ENCODE measurements at places on chromosomes 3 and 15.
A peak's percentile ranks its signal among the peaks of the same experiment; 100 is the strongest.

DNA sequence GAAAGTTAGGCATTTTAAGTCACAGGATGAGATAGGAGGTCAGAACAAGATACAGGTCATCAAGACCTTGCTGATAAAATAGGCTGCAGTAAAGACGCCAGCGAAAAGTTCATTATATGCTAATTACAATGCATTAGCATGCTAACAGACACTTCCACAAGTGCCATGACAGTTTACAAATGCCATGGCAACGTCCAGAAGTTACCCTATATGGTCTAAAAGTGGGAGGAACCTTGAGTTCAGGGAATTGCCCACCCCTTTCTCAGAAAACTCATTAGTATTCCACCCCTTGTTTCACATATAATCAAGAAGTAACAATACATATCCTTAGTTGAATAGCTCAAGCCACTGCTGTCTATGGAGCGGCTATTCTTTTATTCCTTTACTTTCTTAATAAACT lies 92.7 kb upstream of the PLXND1 start:
- DNase-seq: no peak

- no peak for DNase-seq
Observed at GRCh38 chr15:74869372-74869725, 3.8 kb downstream of the SCAMP2 start.

DNA sequence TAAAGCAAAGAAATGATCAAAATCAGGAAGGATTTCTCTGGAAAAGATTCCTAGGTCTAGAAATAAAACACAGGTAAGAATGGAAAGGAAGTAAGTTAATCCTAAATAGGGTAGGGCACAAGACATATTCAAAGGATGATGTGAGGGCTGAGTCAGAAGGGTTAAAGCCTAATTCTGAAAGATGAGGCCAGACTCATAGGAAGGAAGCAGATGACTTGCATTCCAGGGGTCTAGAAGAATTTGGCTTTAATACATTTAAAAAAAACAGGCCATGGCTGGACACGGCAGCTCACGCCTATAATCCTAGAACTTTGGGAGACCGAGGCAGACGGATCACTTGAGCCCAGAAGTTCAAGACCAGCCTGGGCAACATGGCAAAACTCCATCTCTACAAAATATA lies 3.2 kb downstream of the SSR3 start:
- no peak for DNase-seq

DNA sequence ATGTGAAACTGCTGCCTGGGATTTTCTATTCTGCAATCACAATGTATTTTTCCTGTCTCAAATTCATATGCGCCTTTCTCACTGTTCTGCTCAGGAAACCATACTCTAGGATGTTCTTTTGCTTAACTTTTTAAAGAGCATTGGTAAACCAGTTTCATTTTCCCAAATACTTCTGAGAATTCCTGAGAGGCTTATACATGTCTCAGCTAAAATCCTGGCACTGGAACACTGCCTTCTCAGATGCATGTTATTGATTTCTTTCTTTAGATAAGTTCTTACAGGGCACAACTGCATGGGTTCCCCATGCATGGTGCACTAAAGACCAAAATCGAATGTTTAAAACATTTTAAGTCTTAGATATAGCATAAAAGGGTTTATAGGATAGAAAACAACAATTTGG lies 178.3 kb upstream of the PLSCR5 start:
- no peak for DNase-seq

DNA sequence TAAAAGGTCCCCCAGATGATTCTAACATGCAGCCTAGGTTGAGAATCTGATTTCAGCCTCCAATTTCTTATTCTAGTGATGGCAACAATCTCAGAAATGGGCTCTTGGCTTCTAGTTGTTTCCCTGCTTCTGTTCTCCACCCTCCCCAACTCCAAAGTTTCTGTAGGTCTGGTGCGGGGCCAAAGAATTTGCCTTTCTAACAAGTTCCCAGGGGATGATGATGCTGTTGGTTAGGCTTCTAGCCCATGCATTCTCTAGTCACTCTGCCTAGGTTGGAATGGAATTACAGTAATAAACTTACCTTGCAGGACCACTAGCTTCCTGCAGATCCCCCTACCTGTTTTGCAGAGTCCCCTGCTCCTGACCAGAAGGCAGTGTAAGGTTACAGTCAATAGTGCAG lies 103.2 kb upstream of the PPP2R3A start:
- no peak for DNase-seq

DNA sequence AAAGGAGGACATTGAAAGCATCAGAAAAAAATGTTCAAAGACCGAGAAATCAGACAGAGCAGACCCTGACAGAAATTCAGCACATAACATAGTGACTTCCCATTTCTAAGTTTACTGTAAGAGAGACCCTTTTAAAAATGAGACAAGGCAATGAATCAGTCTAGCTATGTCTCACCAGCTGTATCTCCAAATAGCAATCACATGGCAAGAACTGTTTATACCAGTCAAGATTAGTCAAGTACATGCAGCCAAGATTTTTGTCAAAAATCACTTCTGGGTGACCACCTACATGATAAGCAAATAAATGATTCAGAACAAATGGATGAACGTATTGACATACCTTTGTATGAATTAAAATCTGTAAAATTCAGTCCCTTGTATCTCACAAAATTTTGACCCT lies 138.0 kb downstream of the DTWD1 start:
- DNase-seq: no peak

GRCh38 chr3:105722943-105723556 lies 145.8 kb downstream of the CBLB start:
- no peak for DNase-seq

DNA sequence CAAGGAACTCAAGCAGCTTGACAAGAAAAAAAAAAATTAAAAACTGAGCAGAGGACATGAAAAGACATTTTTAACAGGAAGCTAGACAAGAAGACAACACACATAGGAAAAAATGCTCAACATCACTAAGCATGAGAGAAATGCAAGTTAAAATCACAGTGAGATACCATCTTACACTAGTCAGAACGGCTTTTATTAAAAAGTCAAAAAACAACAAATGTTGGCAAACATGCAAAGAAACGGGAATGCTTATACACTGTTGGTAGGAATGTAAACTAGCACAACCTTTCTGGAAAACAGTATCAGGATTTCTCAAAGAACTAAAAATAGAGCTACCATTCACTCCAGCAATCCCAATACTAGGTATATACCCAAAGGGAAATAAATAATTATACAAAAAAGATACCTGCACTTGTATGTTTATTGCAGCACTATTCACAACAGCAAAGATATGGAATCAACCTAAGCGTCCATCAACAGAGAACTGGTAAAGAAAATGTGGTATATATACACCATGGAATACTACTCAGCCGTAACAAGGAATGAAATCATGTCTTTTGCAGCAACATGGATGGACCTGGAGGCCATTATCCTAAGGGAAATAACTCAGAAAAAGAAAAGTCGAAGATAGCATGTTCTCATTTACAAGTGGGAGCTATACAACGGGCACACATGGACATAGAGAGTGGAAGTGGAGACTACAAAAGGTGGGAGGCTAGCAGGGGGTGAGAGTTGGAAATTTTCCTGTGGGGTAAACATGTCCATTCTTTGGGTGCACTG lies 5.2 kb downstream of the GOLIM4 start:
- DNase-seq: no peak

DNA sequence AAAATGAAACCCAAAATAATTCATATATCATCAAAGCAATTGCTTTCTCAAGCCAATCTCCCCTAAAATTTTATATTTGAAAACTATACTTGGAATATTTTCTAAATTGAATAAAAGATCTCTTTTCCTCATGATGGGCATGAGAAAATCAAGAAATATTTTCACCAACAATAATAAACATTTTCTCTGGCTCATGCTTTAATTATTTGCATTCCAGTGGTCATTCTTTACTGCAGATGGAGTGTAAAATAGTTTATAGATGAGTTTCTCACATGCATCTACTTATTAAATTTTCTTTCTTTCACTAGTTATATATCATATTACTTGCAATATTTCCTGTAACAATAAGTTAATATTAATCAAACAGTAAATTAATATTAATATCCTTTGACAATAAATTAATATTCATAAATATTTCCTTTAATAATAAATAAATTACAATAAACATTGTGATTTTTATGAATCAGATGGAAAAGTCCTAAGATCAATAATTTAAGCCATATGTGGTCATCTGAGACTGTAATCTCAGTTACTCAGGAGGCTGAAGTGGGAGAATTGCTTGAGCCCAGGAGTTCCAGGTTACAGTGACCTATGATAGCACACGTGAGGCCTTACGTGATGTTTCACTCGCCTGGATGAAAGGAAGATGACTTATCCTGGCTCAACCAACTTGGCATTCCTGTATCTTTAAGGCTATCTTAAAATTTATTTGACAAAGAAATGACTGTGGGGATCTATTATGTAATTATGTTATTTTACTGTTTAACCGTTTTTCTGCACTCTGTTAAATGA lies 958.8 kb downstream of the ZPLD1 start:
- no peak for DNase-seq

- no peak for DNase-seq
Observed at GRCh38 chr3:70849911-70850699, 537.7 kb upstream of the MDFIC2 start.

DNA sequence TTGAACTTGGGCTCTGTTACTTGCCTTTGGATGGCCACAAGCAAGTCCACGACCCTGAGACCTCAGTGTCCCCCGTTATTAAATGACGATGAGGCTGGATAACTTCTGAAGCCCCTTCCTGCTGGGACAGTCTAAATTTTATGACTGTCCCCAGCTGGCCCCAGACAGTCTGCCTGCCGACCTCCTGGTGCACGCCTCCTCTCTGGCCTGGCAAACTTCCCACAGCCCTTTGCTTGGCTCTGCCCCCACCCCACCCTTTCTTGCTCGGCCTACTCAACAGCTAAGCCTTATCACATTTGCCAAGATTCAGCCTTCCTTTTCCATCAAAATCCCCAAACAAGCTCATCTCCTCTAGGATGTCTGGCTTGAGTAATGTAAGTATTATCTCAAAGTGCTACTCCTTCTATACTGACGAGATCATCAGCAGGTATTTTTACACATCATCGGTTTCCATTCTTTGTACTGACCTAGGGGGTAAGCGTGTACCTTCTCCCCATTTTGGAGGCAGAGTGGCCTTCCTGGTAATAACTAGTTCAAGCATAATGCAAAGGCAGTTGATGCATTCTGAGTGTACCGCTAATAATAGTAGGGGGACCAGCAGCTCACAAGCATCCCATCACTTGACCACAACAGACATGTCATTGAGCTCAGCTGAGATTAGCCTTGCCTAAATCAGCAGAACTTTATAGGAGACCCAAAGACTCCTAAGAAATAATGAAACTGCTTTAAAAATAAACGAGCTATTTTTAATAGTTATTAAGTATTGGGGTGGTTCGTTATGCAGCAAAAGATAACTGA lies 120.8 kb upstream of the HACD2 start:
- DNase-seq: no peak

DNA sequence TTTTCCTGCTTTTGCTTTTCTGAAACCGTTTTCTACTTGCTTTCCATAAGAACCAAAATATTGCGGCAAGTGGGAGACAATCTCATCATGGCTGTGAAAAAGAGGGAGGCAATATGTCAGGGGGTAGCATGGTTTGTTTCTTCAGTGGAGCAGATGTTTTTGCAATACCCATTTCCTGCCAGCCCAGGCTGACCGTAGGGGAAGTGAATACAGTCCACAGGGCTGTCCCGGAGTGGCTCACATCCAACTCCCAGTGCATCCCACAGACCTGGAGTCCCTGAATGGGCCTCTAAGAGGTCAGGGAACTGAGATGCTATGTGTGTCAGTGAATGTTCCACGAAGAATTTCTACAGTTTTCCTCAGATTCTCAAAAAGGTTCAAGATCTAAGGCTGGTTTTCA lies 69.6 kb downstream of the EPHB1 start:
- no peak for DNase-seq

DNA sequence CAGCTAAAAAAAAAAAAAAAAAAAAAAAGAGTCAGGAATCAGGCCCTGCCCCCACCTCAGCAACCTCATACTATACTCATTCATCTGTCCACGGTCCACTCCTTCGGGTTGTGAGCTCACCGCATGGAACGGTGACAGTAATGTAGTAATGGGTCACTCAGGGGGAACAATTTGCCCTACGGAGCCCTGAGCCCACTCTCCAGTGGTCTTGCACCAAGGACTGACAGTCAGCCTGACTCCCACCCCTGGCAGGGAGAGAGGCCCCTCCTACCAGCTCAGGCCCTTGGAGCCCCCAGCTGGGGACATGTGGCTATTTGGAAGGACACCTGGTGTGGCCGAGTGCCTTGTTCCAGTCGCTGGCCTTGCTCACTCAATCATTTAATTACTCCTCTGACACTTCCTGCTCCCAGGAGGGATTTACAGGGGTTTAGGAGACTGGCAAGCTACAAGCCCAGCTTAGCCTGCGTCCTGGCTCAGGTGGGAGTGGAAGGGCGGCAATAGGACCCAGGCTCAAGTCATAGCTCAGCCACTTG lies 19.9 kb upstream of the CACNA2D2 start:
- DNase-seq: peak; percentile 45

- no peak for DNase-seq
Observed at GRCh38 chr15:80614711-80615360, 80.3 kb upstream of the ABHD17C start.

DNA sequence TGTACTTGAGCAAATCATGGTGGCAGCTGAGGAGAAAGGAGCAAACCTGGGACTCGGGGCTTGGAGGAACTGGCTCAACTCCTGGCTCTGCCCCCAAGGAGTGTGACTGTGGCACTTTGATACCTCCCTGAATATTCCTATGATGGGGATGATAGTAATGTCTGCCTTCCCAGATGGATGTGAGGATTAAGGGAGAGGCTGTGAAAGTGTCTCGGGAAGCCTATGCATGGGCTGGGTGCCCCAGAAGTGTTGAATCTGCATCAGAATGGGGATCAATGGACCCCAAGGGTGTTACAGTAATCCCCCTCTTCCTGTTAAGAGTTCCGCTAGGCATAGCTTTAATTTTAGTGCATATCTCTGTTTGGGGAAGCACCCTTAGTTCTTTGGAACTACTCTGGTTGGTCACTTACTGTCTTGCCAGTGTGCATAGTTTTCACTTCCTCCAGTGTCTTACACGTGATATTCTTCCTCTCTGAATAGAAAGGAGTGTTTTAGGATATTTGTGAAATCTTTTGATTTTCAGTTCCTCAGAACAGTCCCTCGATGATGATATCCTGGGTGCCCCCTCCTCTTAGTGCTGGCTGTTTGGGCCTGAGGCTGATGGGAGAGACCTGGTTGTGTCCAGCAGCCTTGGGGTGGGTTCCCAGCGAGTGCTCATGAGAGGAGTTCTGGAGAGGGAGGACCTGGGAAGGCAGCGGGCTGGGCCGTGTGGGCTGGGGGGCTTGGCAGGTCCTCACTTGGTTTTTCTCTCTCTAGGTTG lies 97.5 kb downstream of the CHDH start:
- DNase-seq: no peak

DNA sequence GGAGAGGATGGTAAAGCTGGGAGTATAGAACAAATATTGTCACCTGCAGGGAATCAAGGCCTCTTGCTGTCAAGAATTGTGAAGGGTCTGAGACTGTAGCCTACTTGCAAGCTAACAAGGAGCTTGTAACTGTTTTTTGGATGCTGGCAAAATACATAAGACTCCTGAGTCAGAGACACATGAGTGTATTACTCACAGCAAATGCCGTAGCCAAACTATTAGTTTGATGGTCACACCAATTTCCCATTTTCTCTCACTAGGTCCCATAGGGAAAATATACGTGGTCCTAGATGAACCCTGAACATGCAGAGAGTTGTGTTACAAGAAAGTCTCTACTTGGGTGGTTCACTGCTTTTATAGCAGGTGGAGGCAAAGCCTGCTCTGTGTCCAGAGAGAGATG lies 44.7 kb upstream of the LIPC start:
- no peak for DNase-seq

Measured in NCI-H524 treated with DMSO at 0.1 percent for 48 hours (cell line).